Heart right ventricle (tissue), 16 donors: ENCODE measurements at places on chromosomes 2 and 18. TPM values are rescaled to one million over a fixed set of nuclear protein-coding genes. Genes with fewer than 3 reads are reported as not detected.

DNA sequence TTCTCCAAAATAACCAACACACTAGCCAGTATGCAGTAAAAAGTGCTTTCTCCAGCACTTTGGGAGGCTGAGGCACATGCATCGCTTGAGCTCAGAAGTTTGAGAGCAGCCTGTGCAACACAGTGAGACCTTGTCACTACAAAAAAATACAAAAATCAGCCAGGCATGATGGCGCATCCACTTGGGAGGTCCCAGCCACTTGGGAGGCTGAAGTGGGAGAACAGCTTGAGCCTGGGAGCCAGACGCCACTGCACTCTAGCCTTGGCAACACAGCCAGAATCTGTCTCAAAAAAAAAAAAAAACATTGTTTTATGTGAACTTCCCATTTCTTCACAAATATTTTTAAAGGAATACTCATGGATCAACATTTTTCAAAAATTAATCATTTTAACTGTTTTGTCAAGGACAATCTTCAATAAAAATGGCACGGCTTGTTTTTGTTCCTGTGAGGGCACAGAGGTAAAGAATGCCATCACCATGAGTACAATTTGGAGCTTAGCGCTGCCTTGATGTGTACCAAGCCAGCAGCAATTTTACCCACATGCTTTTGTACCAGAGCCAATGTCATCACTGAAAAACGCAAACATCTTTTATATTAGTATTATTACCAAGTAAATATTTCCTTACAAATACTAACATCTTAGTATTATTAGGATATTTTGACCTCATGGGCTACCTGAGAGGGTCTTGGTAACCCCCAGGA is 26.7 kb downstream of the RAB1A start:
- DNase-seq, result no peak
- no peak overlapping the region for H3K4me3 ChIP-seq
- H3K36me3 ChIP-seq, result peaks cover 82% of the 10 kb centered on the region
- no peak overlapping the region for H3K27ac ChIP-seq
- no peaks in the 10 kb centered on the region for H3K27me3 ChIP-seq
- peaks cover 10% of the 10 kb centered on the region for H3K4me1 ChIP-seq

- no peak overlapping the region for H3K4me3 ChIP-seq
- peak; percentile 77 for DNase-seq
- H3K36me3 ChIP-seq, result no peaks in the 10 kb centered on the region
- peaks cover 72% of the 10 kb centered on the region for H3K4me1 ChIP-seq
- no peaks in the 10 kb centered on the region for H3K27me3 ChIP-seq
- peak overlapping the region; percentile 58 for H3K27ac ChIP-seq
Measured at GRCh38 chr2:42964439-42965083, 172.2 kb upstream of the HAAO start.

DNA sequence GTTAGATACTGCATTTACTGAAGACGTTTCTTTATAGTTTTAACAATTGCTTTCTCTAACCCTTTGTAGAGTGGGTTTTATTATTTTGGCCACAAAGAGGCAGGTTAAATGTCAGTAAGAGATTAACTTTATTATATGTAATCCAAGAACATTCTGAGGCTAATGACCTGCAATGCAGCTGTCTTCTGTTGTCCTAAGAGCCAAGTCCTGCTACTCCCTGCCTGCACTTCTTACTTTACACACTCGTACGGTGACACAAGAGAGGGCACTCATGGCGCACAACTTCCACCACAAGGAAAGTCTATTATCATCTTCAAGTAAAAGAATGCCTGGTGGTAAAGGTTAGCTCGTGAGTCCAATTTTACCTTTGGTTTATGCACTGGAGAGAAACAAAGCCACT is 471.0 kb upstream of the HNMT start:
- H3K27ac ChIP-seq, result no peak overlapping the region
- no peaks in the 10 kb centered on the region for H3K36me3 ChIP-seq
- H3K4me3 ChIP-seq, result no peak overlapping the region
- DNase-seq, result no peak
- no peaks in the 10 kb centered on the region for H3K4me1 ChIP-seq

GRCh38 chr18:32276906-32277305 is 87.1 kb downstream of the MEP1B start:
- no peaks in the 10 kb centered on the region for H3K27me3 ChIP-seq
- H3K4me3 ChIP-seq, result no peak overlapping the region
- no peak for DNase-seq
- no peaks in the 10 kb centered on the region for H3K36me3 ChIP-seq
- H3K27ac ChIP-seq, result no peak overlapping the region

DNA sequence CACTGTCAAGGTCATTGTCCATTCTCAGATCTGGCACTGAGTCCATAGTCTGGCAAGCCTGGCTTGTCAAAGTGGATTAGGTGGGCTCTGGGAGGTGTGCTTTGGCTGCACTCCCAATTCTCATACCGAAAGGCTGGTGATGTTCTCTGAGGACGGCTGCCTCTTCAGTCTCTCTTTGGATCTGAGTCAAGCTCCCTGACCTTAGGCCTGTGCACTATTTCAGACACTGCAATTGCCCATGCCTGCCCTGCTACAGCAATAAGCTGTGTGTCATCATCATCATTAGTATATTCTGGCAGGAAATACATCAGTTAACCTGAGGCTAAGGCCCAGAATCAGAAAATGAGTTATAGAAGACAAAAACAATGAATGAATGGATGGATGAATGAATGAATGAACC is 1.6 kb upstream of the SLC5A7 start:
- peaks cover 32% of the 10 kb centered on the region for H3K27me3 ChIP-seq
- H3K36me3 ChIP-seq, result no peaks in the 10 kb centered on the region

DNA sequence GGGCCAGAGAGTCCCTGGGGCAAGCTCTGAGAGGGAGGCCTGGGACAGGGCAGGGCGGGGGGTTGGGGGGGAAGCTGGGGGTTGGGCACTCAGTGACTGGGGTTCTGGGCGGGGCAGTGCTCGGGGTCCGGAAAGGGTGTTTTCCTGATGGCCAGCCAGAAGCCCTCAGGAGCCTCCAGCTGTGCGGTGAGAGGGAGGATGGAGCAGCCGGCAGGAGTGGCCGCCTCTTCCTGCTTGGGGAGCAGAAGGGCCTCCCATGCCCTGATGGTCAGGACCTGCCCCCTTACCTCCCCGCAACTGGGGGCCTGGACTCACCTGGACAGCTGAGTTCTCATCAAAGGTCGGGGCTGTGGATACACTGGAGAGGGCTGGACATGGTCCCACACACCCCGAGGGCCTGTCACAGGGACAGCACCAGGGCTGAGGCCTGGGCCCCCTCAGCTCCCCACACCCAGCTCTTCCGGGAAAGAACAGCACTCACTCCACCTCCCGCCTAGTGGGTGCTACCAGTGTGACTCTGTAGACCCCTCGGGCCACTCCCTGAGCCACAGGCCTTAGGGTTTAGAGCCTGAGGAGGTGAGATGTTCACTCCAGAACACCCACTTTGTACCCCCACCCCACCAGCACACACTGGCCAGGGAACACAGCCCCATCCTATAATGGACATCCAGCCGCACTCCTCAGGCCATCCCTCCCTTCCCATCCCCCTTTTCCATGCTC is 6.7 kb downstream of the SFTPB start:
- no peak overlapping the region for H3K4me3 ChIP-seq
- no peaks in the 10 kb centered on the region for H3K27me3 ChIP-seq
- H3K27ac ChIP-seq, result peak overlapping the region; percentile 78
- peak; percentile 40 for DNase-seq
- H3K4me1 ChIP-seq, result peaks cover 23% of the 10 kb centered on the region

GRCh38 chr2:67994716-67995115 is 68.1 kb downstream of the C1D start:
- H3K36me3 ChIP-seq, result no peaks in the 10 kb centered on the region
- no peak for DNase-seq
- no peaks in the 10 kb centered on the region for H3K4me1 ChIP-seq
- no peaks in the 10 kb centered on the region for H3K27me3 ChIP-seq
- H3K4me3 ChIP-seq, result no peak overlapping the region

DNA sequence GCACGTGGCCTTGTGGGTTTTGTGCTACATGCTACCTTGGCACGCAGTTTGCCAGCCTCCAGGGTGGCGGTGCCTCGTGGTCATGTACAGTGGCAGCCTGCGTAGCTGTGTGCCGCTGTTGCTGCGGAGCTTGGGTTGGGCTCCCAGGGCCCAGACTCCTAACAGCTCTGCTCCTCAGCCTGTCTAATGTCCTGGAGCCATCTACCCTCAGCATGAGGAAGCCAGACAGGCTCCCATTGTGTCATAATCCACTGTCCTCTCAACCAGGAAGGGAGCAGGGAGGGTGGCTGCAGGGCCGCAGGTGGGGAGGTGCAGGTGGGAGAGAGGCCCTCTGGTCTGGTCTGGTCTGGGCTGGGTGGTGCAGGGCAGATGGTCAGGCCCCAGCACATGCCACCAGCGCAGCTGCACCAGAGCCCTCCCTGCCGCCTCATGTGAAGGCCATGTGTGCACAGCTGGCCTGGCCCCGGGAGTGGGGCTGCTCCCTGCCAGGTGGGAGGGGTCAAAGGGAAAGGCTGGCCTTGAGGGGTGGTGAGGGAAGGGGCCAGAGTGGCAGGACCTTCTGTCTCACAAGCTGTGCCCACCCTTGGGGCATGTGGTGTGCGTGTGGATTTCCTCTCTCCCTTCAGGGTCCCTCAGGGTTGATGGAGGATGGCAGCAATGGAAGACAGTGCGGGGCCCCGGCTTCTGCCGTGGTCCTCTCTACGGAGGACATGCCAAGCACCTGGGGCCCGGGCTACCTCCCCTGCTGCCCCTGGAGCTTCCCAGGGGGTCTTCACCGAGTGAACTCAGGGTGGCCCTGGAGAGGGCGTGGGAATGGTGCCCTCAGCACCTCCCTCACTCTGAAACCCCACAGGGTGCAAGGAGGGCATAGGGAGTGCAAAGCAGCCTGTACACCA is 4.8 kb downstream of the ATOH8 start:
- no peaks in the 10 kb centered on the region for H3K27me3 ChIP-seq
- H3K27ac ChIP-seq, result no peak overlapping the region
- no peak for DNase-seq
- H3K36me3 ChIP-seq, result no peaks in the 10 kb centered on the region

GRCh38 chr2:33512112-33512511 is 35.7 kb downstream of the RASGRP3 start:
- no peak overlapping the region for H3K27ac ChIP-seq
- H3K4me3 ChIP-seq, result no peak overlapping the region
- H3K27me3 ChIP-seq, result no peaks in the 10 kb centered on the region

GRCh38 chr2:196403471-196403870 is 232.1 kb upstream of the STK17B start:
- H3K4me3 ChIP-seq, result no peak overlapping the region
- no peaks in the 10 kb centered on the region for H3K36me3 ChIP-seq
- H3K4me1 ChIP-seq, result peaks cover 23% of the 10 kb centered on the region
- no peak for DNase-seq
- no peaks in the 10 kb centered on the region for H3K27me3 ChIP-seq

DNA sequence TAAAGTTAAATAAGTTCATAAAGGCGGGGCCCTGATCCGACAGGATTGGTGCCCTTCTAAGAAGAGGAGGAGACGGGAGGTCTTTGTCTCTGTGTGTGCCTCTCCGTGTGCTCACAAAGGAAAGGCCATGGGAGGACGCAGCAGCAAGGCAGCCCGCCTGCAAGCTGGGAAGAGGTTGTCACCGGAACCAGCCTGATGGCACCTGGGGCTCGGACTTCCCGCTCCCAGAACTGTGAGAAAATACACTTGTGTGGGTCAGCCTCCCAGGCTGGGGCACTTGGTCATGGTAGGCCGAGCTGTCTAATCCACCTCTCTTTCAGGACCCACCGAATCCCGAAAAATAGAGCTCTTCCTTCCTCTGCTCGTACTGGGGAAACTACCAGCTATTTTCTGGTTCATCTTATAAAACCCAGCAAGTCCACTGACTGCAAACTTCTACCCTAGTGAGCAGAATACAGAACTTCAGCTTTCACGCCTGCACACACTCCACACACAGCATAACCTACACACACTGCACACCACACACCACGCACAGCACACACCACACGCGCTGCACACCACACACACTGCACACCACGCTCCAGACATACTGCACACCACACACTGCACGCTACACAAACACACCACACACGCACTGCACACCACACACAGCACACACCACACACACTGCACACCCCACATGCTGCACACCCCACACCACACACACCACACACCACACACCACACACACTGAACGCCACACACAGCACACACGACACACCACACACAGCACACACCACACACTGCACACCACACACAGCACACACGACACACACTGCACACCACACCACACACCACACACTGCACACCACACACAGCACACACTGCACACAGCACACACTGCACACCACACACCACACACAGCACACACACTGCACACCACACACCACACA is 58.1 kb downstream of the ASB1 start:
- no peak for DNase-seq
- no peaks in the 10 kb centered on the region for H3K4me1 ChIP-seq

GRCh38 chr2:100200985-100201384 is 58.6 kb upstream of the AFF3 start:
- no peak for DNase-seq
- no peak overlapping the region for H3K27ac ChIP-seq
- peaks cover 23% of the 10 kb centered on the region for H3K4me1 ChIP-seq
- H3K27me3 ChIP-seq, result no peaks in the 10 kb centered on the region
- H3K36me3 ChIP-seq, result no peaks in the 10 kb centered on the region

DNA sequence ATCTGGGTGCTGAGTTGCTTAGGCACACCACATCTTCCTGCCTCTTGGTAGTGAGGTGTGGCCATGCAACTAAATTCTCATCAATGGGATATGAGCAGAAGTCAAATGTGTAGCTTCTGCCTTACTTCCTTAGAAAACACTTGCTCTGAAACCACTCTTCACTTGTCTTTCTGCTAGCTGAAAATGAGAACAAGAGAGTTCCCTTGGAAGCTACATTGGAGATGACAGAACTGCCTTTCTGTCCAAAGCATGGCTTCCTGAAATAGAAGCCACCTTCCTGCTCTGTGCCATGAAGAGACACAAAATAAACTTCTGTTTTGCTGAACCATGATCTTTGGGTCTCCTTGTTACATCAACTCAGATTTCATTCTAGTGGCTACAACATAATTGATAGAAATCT is 659.9 kb downstream of the IRS1 start:
- H3K4me3 ChIP-seq, result no peak overlapping the region
- H3K27ac ChIP-seq, result no peak overlapping the region
- no peaks in the 10 kb centered on the region for H3K36me3 ChIP-seq
- DNase-seq, result no peak

GRCh38 chr2:73283545-73284295 is 558 bp downstream of the FBXO41 start:
- peak overlapping the region; percentile 64 for H3K4me3 ChIP-seq
- H3K4me1 ChIP-seq, result peaks cover 14% of the 10 kb centered on the region
- no peak for DNase-seq

DNA sequence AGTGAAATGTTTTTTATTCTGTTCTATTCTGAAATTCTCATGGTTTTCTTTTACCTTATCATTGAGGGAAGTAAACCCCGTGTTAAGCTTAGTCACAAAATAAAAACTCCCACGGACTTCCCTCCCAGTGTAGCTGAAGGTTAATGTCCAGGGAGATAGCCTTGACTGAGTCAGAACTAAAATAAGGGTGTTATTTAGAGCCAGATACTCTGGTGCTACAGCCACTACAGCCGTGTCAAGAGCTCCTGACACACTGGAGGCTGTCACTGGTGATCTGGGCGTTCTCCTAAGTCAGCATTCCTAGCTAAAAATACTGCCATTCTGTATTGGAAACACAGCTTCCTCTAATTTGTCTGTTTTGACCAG is 82.0 kb upstream of the RANBP2 start:
- no peaks in the 10 kb centered on the region for H3K36me3 ChIP-seq
- peak overlapping the region; percentile 64 for H3K27ac ChIP-seq
- peak; percentile 80 for DNase-seq
- H3K27me3 ChIP-seq, result no peaks in the 10 kb centered on the region

Gene CGREF1
- 0.88 TPM for total RNA-seq

Gene COL5A2
- total RNA-seq, result 11.3 TPM

Gene MOGAT1
- total RNA-seq, result not detected

Gene UGT1A9
- not detected for total RNA-seq

Gene ARHGEF4
- total RNA-seq, result 3.2 TPM

Gene ABCG5
- total RNA-seq, result not detected

Gene GRHL1
- 1.4 TPM for total RNA-seq

Gene DSEL
- total RNA-seq, result 2.2 TPM

Gene ZBTB7C
- total RNA-seq, result 1.6 TPM
